G401 (cell line): ENCODE measurements at places on chromosomes 16 and 17.

- DNase-seq = no peak
Observed at GRCh38 chr17:82802075-82802780, 37.6 kb downstream of the ZNF750 start.

GRCh38 chr17:17350491-17351355 lies 47.5 kb downstream of the NT5M start:
- DNase-seq = no peak

DNA sequence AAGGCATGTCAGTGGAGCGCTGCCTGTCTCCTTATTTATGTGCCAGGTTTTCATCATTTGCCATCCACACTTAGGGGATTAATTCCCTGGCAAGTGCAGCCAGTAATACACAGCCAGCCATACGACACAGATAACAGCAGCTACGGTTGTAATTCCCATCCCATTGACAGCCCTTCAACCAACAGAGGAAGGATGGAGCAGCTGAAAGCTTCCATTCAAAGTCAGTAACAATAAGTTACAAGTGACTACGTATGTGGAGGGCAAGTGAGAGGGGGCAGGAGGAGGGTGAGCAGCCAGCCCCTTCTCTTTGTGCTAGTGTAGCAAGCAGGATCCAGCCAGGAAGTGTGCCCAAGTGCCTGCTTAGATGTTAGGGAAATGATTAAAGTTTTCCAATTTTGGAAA lies 53.8 kb upstream of the LYRM9 start:
- DNase-seq = no peak

DNA sequence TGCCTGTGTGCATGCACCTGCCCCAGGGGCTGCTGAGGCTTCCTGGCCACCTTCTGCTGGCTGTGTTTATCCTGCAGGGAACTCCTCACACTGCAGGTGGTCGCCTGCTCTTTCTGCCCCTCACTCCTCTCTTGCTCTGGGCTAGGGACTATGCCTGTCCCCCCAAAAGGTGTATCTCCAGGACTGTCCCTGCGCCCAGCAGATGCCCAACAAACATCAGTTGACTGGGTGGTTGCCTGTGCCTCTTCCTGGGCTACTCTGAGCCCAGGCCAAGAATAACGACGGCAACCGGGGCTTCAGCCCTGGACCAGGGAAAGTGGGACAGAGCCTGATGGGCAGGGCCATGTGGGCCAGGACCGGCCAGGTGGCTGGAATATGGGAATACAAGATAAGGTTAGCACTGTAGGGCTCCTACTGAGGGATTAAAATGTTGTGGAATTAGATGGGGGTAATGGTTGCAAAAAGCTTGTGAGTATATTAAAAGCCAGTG lies 55.4 kb downstream of the VAC14 start:
- DNase-seq = peak; percentile 40

GRCh38 chr16:89149386-89149785 lies 22.2 kb upstream of the CDH15 start:
- no peak for DNase-seq

GRCh38 chr16:88671806-88672205 lies 8.9 kb upstream of the MVD start:
- DNase-seq = no peak

GRCh38 chr17:75289832-75290337 lies 652 bp upstream of the SLC25A19 start:
- peak; percentile 36 for DNase-seq

DNA sequence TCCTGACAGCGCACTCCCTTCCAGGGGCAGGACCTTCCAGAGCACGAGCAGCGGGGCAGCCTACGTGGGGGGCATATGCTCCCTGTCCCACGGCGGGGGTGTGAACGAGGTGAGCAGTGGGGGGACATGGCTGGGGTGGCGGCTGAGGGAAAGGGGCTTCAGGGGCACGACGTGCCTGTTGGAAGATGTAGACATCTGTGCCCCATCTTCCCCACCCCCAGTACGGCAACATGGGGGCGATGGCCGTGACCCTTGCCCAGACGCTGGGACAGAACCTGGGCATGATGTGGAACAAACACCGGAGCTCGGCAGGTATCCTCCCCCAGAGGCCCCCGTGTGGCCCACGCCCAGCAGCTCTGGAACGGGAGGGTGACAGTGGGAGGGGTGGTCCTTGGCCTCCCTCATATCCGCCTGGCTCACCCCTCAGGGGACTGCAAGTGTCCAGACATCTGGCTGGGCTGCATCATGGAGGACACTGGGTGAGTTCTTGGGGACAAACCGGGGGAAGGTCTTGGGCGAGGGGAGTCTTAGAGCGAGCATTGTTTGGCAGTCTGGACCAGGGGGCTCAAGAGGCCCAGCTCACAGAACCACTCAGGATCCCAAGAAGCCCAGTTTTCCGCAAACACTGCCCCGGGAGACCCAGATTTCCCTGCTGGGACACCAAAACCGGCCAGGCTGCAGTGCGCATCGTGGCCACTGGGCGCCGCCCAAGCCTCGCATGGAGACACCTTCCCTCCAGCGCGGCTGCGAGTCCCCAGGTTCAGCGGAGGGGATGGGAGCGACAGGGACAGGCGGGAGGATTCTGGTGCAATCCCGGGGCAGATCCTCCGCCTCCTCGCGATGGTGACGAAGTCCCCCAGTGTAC lies 15.7 kb downstream of the ADAM11 start:
- DNase-seq = peak; percentile 88

DNA sequence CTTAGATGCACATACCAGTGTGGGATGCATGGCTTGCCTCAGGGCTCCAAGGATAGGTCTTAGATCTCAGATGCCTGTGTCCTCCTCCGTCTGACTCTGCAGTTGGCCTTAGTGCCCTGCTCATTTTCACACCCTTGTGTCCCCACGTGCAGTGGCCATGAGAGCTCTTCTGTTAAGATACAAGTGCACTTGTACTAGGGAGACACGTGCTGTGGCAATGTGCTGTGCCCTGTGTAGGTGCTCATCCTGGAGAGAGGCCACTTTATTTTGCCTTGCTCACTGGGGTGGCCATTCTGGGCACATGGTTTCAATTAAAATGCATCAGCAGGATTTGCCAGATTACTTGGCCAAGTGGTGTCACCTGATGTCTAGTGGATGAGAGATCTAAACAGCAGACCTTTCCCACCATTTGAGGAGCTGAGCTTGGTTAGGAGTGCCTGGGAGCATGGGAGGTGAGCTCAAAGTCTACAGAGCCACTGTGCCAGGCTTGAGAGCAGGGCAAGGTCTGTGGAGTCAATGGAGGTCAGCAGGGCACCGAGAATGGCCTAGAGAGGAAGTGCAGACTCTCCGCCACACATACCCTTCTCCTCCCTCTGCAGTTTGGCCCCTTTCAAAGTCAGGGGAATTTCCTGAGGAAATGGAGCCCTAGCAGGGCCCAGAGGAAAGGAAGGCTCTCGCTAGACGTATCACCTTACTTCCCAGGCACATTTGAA lies 25.2 kb upstream of the SMPD3 start:
- DNase-seq = no peak

DNA sequence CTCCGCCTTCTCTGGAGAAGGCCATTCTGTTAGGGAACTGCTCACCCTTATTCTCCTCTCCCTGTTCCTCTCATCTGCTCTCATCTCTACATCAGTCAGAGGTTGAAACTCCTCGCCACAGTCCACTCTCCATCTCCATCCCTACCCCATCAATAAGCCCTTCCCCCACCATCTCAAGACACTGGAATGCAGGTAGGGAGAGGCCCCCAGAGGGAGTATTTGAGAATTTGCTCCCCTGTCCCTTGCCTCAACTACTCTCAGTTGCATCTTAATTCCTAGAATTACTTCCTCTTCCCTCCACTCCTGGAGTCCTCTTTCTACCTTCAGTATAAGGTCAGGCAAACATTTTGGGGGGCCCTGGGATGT lies 2.0 kb upstream of the AATF start:
- DNase-seq = peak; percentile 16

DNA sequence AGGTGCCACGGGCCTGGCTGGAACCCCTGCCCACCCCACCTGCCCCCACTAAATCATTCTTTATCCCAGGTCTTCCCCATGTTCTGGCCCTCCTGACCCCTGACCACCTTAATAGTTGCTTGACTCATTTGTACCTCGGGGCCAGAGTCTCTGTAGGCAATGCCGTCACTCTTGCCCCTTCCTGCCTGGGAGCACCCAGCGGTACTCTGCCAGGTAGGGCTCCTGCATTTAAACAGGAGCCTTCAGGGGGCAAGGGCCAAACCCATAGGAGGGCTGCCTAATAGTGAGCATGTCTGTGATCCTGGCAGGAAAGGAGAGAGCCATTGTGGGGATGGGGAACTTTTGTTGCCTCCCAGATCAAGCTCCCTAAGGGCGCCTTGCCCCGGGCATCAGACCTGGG lies 8.8 kb upstream of the ITGA3 start:
- DNase-seq = no peak

GRCh38 chr17:336110-337021 lies 16.2 kb downstream of the RPH3AL start:
- DNase-seq = no peak

- DNase-seq = peak; percentile 79
Observed at GRCh38 chr17:51913491-51914205, 244.9 kb downstream of the CA10 start.

GRCh38 chr17:80389011-80389995 lies 25.7 kb upstream of the ENDOV start:
- no peak for DNase-seq

DNA sequence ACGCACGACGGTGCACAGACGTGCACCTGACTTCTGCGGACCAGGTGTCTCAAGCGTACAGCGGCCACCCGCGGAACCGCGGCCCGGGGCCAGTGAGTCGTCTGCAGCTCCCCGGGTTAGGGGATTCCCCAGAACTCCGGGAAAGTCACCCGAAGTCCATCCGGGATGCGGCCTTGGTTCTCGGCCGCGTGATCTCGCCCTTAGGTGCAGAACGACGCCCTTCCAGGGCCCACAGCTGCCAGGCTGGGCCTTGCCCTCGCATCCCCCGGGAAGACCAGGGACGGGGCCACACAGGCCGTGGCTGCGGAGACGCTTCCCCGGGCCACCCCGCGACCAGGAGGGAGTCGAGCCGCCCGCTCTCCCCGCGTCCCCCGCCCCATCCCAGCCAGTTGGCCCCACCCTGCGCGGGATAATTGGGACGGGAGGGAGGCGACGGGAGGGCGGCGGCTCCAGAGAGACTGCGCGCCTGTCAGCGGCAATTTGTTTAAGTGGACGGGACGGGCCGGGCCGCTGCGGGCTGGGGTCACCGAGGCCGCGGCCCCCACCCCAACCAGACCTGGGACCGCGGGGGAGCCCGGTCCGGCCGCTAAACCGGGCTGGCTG lies 3.6 kb upstream of the TBX2 start:
- DNase-seq = no peak

DNA sequence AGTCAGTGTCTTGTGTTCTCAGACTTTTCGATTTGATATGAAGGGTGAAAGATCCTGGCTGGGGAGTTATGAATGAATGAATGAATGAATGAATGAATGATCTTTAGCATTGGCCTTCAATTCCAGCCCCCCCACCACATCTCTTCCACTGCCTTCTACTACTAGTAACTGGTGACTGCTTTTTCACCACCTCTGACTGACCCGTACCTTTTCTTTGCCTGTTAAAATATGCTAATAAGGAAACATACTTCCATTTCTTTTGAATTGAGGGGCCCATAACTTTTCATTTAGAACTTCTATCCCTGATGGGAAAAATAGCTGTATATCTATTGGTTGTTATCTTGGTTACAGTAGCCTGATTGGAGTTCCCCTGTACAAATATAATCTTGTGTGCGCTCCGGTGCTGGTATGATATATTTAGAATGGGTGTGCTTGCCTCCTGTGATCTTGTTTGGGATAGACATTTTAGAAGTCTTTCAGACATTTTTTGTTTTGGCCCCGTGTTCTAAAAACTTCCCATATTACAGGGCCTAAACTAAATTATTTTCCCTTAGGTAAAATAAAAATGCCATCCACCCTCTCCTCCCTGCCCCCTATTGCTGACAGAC lies 3.4 kb downstream of the LYRM1 start:
- no peak for DNase-seq

- no peak for DNase-seq
Observed at GRCh38 chr17:42704490-42704836, 22.1 kb downstream of the CNTNAP1 start.

DNA sequence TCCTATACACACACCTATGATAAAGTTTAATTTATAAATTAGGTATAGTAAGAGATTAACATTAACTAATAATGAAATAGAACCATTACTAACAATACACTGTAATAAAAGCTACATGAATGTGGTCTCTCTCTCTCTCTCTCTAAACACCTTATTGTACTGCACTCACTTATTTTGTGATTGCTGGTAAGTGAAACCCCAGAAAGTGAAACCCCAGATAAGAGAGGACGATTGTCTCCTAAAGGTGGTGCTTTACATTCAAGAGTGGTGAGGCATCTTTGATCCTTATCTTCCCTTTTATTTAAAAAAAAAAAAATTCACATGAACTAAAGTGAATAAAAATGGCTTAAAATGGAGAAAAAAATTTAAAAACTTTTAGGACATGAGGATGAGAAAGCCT lies 80.1 kb upstream of the TRAP1 start:
- DNase-seq = no peak

DNA sequence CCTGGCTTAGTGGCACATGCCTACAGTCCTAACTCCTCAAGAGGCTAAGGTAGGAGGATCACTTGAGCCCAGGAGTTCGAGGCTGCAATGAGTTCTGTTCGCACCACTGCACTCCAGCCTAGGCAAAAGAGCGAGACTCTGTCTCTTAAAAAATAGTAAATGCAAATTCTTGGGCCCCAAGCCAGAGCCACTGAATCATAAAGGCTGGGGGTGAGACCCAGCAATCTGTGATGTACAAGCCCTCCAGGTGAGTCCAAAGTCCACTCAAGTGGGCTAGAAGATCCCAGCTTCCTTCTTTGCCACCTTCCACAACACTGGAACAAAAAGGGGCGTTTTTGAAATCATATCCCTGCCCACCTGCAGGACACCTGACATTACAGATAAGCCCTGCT lies 16.9 kb downstream of the TRIM25 start:
- DNase-seq = no peak

GRCh38 chr17:37483311-37484039 lies 6.2 kb upstream of the DUSP14 start:
- DNase-seq = no peak

- no peak for DNase-seq
Observed at GRCh38 chr17:49959183-49959935, 9.6 kb upstream of the DLX4 start.

DNA sequence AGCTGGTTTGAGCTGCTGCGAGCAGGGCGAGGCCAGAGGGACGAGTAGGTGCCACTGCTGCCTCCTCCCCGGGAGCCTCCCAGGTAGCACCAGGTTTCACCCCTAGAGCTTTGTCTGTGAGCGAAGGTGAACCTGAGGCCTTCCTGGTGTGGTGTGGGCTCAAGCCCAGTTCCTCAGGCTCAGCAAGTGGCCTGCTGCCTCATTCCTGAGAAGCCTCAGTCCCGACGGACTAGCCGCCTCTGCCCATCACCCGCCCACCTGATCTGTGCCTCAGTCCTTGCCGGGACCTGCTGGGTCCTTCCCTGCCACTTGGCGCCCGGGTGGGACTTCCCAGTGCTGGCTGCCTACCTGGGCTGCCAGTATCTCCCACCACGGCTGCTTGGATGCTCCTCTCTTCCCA lies 1.7 kb downstream of the NLRC3 start:
- no peak for DNase-seq
